Skin of body (tissue), 3 donors: ENCODE measurements at places on chromosomes 7 and 10. TPM values are rescaled to one million over a fixed set of nuclear protein-coding genes. Genes with fewer than 3 reads are reported as not detected.

PRKAR2B gene
- total RNA-seq: 36.1 TPM

COPG2 gene
- 31.8 TPM for total RNA-seq

CYP2C19 gene
- 0.69 TPM for total RNA-seq

PCDH15 gene
- 0.89 TPM for total RNA-seq

CRYGN gene
- not detected for total RNA-seq
